ENCODE measurements at places on chromosomes 11 and 22.

DNA sequence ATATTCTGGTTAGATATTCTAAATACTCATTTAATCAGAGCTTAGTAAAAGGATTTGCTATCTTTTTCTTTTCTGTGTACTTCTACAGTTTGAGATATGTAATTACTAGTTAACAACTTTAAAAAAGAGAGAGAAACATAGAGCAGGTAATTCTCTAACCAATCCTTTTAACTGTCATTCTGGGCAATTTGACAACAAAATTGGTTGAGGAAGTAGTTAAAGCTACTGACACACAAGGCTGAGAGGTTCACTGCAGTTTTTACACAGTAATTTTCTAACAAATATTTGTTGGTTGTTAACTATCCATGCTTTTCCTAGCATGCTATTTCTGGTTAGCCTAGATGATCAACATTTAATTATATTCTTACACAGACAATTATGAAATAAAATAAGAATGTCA is 3.6 kb downstream of the SOX6 start:
- no peak for DNase-seq

- DNase-seq, result no peak
These were observed 84.7 kb upstream of the BARX2 start for GRCh38 chr11:129290966-129291365.

DNA sequence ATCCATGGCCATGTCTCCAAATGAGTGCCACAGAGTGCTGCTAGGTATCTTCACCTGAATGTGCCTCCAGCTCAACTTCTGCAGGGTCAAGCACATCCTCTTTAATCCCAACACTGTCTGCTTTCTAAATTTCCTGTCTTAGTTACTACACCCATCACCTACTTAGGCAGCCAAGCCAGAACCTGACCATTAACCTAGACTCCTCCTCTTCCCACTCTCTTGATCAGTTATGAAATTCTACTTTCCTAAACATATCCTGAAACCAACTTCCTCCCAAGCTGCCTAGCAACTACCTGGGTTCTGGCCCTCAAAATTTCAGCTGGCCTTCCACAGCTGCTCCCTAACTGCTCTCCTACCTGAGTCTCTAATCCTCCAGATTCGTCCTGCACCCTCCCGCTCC is 22.7 kb downstream of the CADM1 start:
- DNase-seq, result no peak

- DNase-seq, result no peak
These were observed 469.8 kb upstream of the ANO3 start for GRCh38 chr11:25862159-25862558.

DNA sequence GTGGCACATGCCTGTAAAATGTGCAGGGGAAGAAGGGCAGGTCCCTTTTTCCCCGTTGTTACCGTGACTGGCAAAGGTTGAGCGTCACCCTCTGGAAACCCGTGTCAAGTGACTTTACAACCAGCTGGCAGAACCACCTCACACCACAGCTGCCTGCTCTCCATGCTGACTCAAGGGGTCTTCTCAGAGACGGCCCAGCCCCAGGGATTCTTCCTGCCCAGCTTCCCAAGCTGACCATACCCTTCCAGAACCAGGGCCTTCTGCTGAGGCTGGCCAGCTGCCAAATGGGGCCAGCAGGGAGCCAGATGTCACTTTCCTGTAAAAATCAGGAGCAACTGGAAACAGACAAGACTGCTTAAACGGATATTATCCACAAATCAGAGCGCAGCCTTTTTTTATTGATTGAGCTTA is 6.3 kb downstream of the PC start:
- DNase-seq, result no peak

DNA sequence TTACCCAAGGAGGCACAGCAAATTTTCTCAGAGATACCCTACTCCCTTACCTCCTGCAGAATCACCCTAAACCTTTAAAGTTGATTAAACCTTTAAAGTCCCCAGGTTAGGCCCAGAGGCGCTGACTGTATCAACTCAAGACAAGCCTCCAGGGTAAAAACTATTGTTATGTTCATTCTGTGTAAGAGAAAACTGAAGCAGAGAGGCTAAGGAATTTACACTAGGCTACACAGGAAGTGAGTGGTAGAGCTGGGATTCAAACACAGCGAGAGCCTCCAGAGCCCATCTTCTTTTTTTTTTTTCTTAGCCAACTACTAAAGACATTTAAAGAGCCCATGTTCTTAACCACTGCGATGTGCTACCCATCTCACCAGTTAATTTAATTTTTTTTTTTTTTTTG is 56.3 kb upstream of the GRK3 start:
- DNase-seq, result no peak

GRCh38 chr11:75272821-75273301 is 32.3 kb downstream of the TPBGL start:
- no peak for DNase-seq

DNA sequence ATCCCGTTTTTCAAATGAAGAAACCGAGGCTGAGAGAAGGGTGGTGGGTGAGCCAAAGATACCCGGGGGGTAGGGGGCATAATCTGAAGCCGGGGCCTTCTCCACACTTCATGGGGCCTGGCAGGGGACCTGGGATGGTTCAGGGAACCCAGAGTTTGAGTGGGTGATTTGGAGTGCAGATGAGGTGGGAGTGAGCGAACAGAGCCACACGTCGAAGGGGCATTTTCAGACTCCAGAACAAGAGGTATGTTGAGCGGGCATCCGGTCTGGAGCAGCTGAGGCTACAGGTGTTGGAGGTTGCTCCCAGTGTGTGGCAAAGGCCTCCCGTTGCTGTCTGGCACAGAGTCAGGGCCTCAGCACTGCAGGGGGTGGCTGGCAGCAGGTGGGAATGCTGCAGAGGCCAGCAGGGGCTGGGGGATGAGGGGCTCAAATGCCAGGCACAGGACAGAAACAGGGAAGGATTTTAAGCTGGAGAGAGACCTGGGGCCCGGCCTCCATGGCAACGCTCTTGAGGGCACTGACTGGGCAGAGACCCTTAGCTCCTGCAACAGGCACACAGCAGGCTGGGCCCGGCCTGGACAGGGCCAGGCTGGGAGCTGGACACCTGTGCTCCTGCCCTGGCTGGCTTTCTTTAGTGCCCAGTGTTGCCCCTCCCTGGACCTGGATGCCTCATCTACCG is 46.2 kb downstream of the WNT11 start:
- no peak for DNase-seq
